ENCODE measurements at places on chromosomes 2 and 18.

DNA sequence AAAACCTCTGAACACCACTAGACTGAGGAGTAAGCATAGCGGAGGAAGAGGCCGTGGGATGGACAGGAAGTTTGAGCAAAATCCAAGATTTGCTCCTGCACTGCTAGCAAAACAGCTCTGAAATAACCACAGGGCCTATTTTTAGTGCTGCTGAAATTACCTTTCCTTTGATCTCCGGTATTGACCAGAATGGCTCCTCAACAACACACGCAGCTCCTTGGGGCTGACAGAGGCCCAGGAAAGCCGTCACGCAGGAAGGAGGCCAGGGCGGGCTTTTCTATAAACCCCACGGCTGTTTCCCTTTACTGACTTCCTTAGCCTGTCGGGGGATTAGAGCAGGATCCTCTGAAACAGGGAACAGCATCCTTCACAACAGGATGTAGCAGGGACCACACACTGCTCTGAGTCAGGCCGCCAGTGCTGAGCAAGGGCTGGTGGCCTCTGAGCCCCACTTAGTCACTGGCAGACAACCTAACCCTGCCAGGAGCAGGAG, 80.8 kb upstream of the LCLAT1 start:
- DNase-seq: peak; percentile 5

DNA sequence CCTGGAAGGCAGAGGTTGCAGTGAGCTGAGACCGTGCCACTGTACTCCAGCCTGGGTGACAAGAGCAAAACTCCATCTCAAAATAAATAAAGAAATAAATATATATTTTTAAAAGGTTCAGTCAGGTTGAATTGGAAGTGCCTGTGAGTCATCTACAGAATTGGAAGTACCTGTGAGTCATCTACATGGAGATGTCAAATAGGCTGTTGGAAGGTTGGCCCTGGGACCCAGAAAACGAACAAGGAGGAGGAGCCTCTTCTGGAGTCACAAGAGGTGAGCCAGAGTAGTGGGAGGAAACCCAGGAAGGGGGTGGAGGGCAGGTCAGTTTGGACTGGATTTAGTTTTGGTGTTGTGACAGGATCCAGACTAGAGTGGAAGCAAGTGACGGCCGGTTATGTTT, 15.2 kb upstream of the SCYGR1 start:
- DNase-seq: no peak

DNA sequence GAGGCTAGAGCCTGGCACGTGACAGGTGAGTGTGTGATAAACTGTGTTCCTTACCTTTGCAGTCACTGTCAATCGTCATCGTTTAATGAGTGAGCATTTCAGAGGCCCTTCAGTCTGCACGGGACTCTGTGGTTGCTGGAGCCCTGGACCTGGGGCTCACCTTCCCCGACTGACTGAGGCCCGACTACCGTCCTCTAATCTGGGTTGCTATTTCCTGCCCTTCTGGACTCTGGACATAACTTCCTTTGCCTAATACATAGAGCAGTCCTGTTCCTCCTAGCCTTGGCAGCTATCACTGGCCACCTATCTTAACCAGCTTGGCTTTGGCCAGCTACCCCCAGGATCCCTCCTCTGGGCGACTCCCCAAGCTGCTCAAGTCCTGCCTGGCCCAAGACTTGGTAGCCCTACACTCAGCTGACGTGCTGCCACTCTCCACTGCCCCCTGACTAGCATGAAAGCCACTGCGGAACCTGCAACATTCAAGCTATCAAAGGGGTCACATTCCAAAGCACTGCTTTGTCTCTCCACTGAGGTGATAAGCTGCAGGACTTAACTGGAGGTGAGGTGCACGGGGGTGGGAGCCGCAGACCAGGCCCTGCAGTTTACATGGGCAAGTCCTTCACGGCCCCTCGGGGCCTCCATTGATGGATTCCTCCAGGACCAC, 11.1 kb upstream of the RAB17 start:
- DNase-seq: no peak

- no peak for DNase-seq
Observed at GRCh38 chr2:8539743-8540551, 141.9 kb upstream of the ID2 start.

- no peak for DNase-seq
Observed at GRCh38 chr2:125901278-125901677, 754.7 kb upstream of the GYPC start.

- no peak for DNase-seq
Observed at GRCh38 chr18:21241301-21242048, 557 bp upstream of the GREB1L start.

GRCh38 chr2:36177282-36177681, 178.3 kb upstream of the CRIM1 start:
- no peak for DNase-seq

GRCh38 chr18:23143016-23143814, 7.9 kb downstream of the CABLES1 start:
- no peak for DNase-seq

- no peak for DNase-seq
Observed at GRCh38 chr2:44655401-44655864, 286.1 kb upstream of the SIX3 start.

- DNase-seq: no peak
Observed at GRCh38 chr2:120132691-120133090, 90.5 kb downstream of the TMEM185B start.

DNA sequence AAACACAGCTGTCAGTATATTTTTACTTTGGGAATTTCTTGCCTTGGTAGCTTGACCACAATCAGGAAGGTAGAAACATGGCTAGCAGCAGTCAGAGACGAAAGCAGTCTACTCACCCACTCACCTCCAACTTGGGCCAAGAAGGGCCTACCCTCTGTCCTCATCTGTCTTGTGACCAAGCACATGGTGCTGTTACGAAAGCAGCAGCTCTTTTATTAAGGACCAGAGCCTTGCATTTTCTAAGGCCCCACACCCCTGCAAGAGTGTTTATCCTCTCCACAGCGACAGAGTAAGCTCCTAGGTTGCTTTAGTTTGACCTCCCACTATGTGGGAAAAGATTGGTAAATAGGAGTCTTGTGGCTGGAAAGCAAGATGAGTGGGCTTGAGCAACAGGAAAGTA, 31.3 kb upstream of the MSTN start:
- no peak for DNase-seq

- DNase-seq: no peak
Observed at GRCh38 chr2:73037947-73038585, 33.4 kb downstream of the SFXN5 start.

DNA sequence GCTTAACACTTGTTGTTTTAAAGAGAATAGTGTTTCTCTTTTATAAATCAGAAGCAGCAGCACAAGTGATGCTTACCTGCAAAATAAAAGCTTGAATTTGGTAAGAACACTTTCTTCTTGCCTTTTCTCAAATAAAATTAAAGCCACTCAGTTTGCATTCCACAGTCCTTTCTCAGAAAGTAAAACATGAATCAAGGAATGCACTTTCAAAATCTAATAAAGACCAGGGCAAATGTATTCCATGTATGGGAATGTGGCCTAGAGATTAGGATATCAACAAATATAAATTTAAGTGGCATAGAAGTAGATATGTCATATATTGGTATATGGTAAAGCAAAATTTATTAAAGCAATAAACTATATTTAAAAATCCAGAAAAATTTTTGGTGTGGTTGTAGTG, 352.8 kb downstream of the THSD7B start:
- no peak for DNase-seq

DNA sequence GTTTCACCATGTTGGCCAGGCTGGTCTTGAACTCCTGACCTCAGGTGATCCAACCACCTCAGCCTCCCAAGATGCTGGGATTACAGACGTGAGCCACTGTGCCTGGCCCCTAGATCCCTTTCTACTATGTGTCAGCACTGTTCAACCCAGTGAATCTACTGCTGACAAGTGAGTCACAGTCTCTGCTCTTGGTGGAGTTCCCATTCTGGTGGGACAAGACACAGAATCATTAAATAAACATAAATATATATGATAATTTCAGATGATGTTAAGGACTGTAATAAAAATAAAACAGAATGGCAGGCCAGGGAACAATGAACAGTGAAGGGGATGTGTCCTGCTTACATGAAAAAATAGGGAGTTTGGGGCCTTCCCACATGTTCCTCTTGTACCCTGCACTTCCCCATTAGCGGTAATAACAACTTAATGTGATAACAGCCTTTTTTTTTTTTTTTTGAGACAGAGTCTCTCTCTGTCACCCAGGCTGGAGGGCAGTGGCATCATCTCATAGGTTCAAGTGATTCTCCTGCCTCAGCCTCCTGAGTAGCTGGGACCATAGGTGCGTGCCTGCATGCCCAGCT, 112.2 kb downstream of the CPO start:
- DNase-seq: no peak

- DNase-seq: no peak
Observed at GRCh38 chr2:208879666-208880065, 473.1 kb downstream of the PTH2R start.

GRCh38 chr2:225326969-225327368, 72.5 kb upstream of the NYAP2 start:
- no peak for DNase-seq

DNA sequence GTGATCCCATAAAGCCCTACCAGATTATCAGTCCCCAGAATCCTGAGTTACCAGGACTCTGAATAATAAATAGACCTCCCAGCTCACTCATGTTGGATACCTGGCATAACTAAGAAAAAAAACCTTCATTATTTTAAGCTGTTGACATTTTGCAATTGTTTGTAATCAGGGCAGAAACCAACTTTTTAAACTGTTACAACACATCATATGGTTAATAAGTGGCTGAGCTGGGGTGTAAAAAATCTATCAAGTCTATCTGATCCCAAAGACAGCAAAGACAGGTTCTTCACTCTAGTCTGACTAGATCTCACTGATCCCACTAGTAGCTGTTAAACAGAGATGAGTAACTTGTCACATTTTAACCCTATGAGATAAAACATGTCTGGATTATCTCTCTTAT, 370.3 kb downstream of the RIT2 start:
- DNase-seq: no peak

- no peak for DNase-seq
Observed at GRCh38 chr18:57801325-57801724, 1.8 kb downstream of the ATP8B1 start.

DNA sequence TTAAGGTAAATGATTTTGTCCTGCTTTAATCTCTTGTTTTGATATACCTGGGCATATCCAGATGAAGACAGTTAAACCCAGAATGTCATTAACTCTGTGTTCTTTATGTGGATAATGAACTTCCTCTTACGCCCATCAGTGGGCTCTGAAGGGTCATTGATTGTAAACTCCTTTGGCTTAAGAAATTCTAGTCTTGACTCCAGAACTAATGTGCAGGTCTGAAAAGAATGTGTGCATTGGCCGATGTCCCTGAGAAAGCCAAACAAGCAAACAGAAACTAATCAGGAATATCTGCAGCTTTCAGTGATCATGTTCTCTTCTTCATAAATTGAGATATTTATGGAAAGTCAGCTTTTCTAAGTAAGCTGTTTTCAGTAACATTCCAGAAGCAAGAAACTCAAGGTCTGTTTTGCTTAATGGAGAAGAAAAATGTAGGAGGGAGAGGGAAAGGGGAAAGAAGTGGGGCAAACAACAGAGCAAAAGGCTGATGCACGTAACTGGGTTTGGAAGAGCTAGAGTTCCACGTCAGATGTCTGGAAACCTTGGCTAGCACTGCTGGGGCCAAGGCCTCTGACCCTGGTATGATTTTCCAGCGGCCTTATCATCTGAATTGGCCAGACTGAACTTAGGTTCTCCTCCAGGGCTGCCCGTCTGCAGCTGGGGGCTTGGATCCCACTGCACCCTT, 61.3 kb upstream of the FHL2 start:
- DNase-seq: no peak

DNA sequence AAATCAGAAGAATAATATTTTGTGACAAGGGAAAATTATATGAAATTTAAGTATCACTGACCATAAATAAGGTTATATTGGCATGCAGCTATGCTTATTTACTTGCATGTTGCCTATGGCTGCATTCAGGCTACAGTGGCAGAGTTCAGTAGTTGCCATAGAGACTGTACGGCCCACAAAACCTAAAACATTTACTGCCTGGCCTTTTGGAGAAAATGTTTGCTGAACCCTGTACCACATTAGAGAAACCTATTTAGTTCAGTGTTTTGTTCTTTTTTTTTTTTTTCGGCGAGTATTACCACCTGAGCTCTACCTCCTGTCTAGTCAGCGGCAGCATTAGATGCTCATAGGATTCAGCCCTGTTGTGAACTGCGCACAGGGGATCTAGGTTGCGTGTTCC, 163.7 kb downstream of the MCFD2 start:
- DNase-seq: no peak

GRCh38 chr2:28108143-28108542, 217.6 kb downstream of the BABAM2 start:
- no peak for DNase-seq

- no peak for DNase-seq
Observed at GRCh38 chr2:24816404-24816803, 23.2 kb downstream of the CENPO start.

DNA sequence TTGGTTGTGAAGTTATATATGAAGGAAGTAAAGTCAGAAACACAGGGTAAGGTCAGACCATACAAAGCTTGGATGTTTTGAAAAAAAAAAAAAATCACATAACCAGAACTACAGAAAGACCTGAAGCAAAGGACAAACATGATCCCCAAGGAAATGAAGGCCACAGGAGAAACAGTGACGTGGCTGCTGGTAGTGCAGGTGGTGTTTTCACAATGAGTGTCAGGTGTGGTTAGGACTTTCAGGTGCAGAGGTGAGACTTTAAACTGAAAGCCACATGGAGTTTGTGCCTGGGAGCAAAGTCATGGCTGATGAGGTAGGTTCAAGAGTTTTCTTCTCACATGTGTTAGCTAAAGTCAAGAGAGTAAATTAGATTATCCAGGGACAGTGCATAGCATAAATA, 270.7 kb downstream of the PIEZO2 start:
- no peak for DNase-seq

- no peak for DNase-seq
Observed at GRCh38 chr2:242011991-242012764, 142.6 kb downstream of the RTP5 start.

DNA sequence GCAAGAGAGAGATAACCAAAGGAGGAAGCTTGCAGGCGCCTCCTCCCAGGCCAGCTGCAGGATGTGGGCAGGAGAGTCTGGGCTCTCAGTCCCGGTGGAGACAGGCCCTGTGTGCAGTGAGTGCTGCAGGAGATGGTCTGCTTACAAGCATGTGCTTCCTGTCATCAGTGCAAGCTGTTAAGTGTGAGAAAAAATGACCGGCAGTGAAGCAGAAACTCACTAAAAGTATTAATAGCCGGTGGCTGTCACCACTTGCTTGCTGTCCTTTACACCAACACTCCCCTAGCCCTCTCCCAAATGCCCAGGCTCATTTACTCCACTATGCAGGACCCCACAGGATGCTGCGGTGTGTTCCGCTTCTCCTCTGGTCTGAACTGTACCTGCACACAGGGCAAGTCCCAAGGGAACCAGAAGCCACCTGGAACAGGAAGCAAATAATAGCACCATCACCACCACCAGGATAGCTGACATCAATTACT, 435.6 kb upstream of the HS6ST1 start:
- no peak for DNase-seq

GRCh38 chr18:37452682-37453385, 112.8 kb downstream of the CELF4 start:
- DNase-seq: no peak

- no peak for DNase-seq
Observed at GRCh38 chr2:162106146-162106551, 32.1 kb upstream of the DPP4 start.

Measured in activated T-helper 1 cell treated with Interleukin-2 at 50 U/mL for 16 hours (primary cell).